ENCODE measurements at places on chromosomes 4 and X. TPM values are rescaled to one million over a fixed set of nuclear protein-coding genes. Genes with fewer than 3 reads are reported as not detected.

TNIP3 gene
- total RNA-seq: 0.93 TPM

CENPE gene
- 8.0 TPM for total RNA-seq

BEX5 gene
- 7.7 TPM for total RNA-seq

ARHGAP36 gene
- total RNA-seq: 2.4 TPM

AFF2 gene
- 63.7 TPM for total RNA-seq

MAP7D2 gene
- 3.0 TPM for total RNA-seq

CFAP47 gene
- 8.7 TPM for total RNA-seq

FOXO4 gene
- 16.6 TPM for total RNA-seq

SLC16A2 gene
- total RNA-seq: 17.8 TPM

TRPC3 gene
- total RNA-seq: 5.3 TPM

ERAS gene
- total RNA-seq: not detected

GPRIN3 gene
- total RNA-seq: 33.2 TPM

STK26 gene
- 9.0 TPM for total RNA-seq

All from camera-type eye (tissue), 1 donor.